ENCODE measurements at places on chromosomes 1 and 21.

DNA sequence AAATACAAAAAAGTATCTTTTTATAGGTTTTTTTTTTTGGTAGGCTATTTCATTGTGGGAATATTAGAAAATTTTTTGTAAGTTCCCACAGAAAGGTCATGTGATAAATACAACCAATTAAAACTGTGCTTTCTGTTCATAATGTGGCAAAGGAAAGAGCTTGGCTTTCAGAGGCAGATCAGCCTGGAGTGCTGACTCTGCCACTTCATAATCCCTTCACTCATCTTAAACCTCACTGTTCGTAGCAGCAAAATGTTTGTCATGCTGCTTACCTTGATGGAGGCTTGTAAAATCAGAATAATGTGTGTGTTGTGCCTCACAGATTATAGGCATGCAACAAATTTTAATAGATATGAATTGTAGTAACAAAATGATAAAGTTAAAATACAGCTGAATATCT is 176.8 kb downstream of the ZP4 start:
- DNase-seq = no peak

GRCh38 chr1:19009882-19010321 is 53.4 kb upstream of the IFFO2 start:
- no peak for DNase-seq

DNA sequence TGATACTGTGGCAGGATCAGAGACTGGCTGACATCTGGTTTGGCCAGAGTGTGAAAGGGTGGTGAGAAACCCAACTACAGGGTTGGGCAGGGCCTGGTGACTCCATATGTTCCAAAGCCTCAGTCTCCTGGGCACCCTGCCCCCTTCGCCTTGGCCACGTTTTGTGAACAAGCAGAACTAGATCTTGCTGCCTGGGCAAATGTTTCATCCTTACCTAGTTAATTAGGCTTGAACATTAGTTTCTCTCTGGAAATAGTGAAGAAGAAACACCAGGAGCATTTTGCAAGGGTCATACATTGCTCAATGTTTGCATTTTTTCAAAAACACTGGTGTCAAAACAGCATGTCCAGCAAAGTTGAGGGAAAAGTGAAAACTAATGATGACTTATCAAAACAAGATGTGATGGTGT is 60.5 kb downstream of the MAP3K7CL start:
- no peak for DNase-seq

DNA sequence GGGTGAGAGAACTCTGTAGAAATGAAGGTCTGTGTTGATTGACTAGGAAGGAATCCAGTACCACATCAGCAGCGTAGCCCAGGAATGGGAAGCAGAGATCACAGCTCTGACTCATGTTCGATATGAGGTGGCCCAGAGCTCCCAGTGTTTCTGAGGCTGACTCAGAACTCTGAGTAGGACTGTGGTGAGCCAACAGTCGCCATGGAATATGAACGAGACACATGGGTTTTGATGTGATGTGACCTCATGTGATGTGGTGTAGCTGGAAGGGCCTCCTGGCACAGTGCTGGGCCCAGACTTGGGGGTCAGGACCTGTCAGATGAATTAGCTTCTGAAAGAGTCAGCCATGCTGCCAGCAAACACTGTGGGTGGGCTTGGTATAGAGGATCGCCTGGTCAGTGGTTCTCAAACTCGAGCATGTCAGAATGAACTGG is 237.0 kb downstream of the MRPL39 start:
- no peak for DNase-seq

GRCh38 chr1:81190003-81190402 is 610.7 kb upstream of the ADGRL2 start:
- DNase-seq = no peak

- DNase-seq = no peak
These were observed 17.0 kb downstream of the TRAF5 start for GRCh38 chr1:211343607-211344006.

DNA sequence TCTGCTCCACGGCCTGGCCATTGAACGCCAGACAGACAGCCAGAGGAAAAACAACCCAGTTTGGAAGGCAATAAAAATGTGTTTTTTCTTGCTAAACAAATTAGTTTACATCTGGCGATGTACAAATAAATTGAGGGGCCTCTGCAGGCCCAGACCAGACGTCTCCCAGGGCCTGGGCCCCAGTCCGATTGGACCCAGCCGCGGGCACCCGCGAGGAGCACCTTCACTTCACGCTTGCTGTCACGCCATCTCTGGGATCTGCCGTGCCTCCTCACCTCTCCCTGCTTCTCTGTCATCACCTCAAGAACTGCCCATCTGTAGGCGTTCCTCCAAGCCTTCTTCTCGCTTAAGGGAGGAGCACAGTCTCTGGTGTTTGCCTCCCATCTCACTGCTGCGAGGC is 61.5 kb downstream of the GLIS1 start:
- no peak for DNase-seq

- DNase-seq = no peak
These were observed 23.2 kb downstream of the CD1D start for GRCh38 chr1:158203693-158204457.

DNA sequence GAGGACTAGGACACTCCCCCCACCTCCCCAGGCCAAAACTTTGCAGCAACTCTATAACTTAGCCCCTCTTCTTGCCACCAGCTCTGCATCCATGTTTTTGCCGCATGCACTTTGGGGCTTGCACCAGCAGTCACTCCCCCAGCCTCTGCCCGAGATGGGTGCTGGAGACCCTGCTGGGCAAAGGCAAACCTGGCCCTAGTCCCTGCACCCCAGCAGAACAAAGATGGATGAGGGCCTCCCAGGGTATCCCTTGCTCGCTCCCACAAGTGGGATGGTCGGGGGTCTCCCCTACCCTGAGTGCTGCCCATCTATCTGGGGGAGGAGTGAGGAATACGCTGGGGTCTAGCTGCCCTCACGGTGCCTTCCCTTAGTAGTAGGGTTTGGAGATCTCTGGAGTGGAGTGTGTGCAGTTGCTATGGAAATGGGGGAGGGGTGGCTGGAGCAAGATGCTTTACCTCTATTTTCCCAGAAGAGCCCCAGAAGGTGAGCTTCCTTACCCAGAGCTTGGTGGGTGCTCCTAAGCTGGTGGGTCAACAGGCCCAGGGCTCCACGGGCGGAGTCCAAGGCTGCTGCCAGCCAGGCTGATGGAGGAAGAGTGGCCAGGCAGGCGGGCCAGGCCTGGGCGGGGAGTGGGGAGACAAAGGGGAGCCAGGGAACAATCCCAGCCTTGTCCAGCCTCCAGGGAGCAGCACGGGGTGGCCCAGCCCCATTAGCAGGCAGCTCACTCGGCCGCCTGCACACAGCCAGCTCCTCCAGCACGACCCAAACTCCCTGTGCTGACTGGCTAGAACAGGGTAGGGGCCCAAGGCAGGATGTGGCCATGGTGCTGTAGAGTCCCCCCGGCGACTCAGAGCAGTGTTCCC is at the start of gene PAQR6:
TSS of gene PAQR6 (minus strand) at position 597 of the 863 bp plus-strand sequence. CDS start 1,325 bp downstream, outside the sequence.
- DNase-seq = peak; percentile 49

- DNase-seq = no peak
These were observed 9.4 kb downstream of the POFUT2 start for GRCh38 chr21:45278156-45278911.

GRCh38 chr1:38962560-38962959 is 20.9 kb upstream of the RHBDL2 start:
- DNase-seq = no peak
